ENCODE measurements at places on chromosomes 12 and 14. TPM values are rescaled to one million over a fixed set of nuclear protein-coding genes. Genes with fewer than 3 reads are reported as not detected.

Gene SERPINA10
- 0.06 TPM for total RNA-seq

Gene PIANP
- 3.8 TPM for total RNA-seq

Gene FBXO34
- 32.6 TPM for total RNA-seq

Gene PTPN21
- 20.6 TPM for total RNA-seq

Gene HOXC13
- not detected for total RNA-seq

Gene TRIM9
- total RNA-seq, result 28.9 TPM

Gene P2RX2
- 0.30 TPM for total RNA-seq

Gene SYT1
- 100 TPM for total RNA-seq

Gene LRP1-AS
- total RNA-seq, result not detected

Gene CD163
- 10.2 TPM for total RNA-seq

Gene AKAP6
- 79.8 TPM for total RNA-seq

Gene POLE2
- total RNA-seq, result 20.1 TPM

Gene IL31
- not detected for total RNA-seq

Measured in spinal cord (tissue), 10 donors.